ENCODE measurements at places on chromosomes 12 and 14.

GRCh38 chr12:94807951-94808350 is 157.6 kb upstream of the TMCC3 start:
- DNase-seq: no peak

- DNase-seq: no peak
These were observed 21.7 kb upstream of the ST8SIA1 start for GRCh38 chr12:22356231-22356630.

DNA sequence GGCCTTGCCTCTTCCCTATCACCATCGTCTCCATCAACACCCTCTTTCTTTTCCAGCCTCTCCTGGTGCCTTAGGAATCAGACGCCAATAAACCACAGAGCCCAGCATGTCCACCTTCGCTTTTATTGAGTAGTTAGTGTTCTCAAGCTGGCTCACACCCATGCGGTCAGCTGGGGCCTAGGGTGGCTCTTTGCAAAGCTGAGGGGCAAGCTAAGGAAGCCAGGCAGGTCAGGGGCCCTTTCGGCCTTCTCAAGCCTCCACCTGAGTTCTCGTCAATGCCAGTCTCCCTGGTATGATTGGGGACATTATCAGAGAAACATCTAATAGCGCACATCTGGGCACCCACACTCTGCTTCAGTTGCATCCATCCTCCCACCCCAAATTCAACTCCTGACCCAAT is 737 bp upstream of the TEX52 start:
- DNase-seq: no peak

GRCh38 chr12:128140551-128140950 is 126.4 kb upstream of the TMEM132C start:
- no peak for DNase-seq

GRCh38 chr12:121628037-121628436 is 1.7 kb downstream of the ORAI1 start:
- DNase-seq: no peak

DNA sequence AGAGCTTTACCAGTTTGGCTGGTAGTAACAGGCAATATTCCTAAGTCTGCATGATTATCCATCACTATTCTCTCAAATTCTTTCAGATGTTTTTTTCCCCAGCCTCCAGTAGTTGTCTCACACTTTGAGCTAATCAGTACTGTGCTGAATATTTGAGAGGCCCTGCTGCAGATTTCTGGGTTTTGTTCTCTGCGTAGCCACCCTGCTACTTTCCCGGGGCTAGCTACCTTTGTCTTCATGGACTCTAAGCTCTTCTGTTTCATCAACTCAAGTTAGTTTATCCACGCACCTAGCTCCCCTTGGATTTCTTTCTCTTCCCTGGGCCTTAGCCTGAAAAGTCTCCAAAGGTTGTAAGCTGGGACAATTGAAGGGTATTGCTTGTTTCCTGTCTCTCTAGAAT is 73.0 kb downstream of the FUT8 start:
- no peak for DNase-seq

DNA sequence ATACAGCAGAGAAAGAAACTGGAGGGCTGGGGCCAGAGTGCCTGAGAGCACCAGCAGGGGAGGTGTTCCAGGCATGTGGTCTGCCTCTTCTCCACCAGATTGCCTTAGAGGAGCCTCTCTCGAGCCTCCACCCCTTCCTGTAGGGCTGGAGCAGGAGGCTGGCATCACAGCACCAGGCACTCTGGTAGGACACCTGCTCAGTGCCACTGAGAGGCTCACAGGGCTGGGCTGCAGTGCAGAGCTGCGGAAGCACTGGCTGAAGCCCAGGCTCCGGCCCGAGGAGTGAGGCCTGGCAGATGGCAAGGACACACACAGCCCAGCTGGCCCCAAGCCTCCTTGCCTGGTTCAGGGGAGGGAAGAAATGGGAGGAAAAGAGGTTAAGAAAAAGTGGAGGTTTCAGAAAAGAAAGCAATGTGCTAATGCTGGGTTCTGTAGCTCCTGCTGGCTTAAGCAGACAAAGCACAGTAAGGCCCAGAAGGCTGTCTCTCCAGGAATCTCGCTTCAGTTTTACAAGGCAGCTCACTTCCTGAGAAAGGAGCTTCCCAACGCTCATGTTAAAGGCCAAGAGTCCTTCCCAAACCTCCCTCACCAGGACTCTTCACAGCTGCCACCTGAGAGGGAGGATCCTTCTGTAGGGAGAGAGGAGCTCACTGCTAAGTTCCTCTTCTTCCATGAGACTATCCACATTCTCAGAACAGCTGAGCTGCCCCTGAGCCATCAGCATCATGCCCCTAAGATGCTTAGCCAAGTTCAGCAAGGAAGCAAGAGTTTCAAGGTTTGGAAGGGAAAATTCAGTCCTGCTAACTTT is 23.8 kb downstream of the SPTB start:
- DNase-seq: no peak

- no peak for DNase-seq
These were observed 42.4 kb downstream of the RASSF8 start for GRCh38 chr12:26000898-26001297.

GRCh38 chr14:97413966-97414717 is 617.0 kb downstream of the VRK1 start:
- no peak for DNase-seq

GRCh38 chr12:131681257-131681620 is 29.7 kb upstream of the SFSWAP start:
- no peak for DNase-seq

DNA sequence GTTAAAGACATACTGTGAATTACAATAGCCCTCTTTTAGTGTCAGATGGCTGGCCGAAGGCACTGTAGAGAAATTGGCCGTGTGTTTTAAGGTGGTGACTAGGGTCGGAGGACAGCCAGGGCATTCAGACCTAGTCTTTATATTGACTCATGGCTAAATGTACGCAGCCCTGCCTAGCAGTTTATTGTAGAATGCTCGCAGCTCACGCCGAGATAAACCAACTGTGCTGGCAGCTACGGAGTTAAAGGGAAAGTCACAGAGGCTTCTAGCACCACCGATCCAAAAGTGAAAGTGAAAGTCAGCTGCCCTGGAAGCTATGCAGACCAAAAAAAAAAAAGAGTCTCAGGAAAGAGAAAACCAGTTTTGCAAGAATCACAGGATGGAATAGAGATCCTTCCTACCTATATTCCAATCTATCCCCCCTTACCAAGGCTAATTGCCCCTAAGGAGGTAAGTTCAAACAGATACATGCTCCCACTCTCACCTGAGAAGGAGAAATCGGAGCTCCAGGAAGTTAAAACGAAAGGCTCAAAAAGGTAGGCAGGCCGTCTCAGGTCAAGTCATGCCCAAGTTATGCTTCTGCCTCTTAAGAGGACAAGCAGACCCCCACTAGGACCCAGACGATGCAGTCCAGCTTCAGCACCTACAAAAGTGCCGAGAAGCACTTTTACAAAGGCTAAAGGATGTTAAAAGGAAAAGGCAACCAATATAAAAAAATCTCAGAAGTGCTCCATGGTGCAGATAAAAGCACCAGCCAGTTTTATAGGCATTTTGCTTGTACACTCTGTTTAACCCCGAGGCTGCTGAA is 24.8 kb downstream of the KLRK1 start:
- DNase-seq: no peak

GRCh38 chr12:4202918-4203317 is 70.6 kb upstream of the CCND2 start:
- no peak for DNase-seq

DNA sequence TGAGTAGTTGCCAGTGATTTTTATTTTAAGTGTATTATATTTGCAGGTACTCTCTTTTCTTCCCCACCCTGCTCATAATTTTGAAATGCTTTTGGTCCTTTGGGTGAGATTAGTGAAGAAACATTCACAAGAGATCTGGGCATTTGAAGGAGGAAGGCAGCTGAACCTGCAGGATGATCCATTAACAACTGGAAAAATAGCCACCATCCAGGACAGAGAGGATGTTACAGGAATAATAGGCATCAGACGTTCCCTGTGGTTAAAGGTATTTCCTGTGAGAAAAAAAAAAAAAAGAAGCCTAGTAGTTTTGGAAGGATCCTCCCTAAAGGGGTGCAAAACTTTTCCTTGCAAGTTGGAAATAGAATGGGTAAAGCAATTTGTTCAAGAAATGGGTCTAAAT is 145.3 kb downstream of the SLC38A4 start:
- DNase-seq: no peak

DNA sequence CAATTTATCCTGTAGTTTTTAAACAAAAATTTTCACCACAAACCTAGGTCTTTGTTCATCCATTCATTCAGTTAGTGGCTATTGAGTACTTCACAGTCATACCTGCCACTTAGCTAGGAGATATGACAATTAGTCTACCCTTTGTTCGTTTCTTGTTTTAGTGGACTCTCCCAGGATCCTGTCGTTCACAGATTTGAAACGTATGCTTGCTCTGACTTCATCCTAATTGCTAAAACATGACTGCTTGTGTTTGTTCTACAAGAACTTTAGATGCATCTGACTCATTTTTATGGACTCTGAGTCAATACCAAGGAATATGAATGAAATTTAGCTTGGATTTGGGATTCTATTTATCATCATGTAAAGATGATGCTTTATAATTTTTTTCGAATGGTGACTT is 69.5 kb downstream of the TBC1D30 start:
- DNase-seq: no peak

GRCh38 chr12:38886931-38887330 is 18.5 kb downstream of the CPNE8 start:
- DNase-seq: no peak

GRCh38 chr14:24274101-24274543 is 2.7 kb upstream of the RABGGTA start:
- peak; percentile 18 for DNase-seq

All from stimulated activated CD8-positive, alpha-beta memory T cell treated with anti-CD3 and anti-CD28 coated beads, Interleukin-2, amount 100 ng/mL, for 48 hours (primary cell).